ENCODE measurements at places on chromosomes 2 and 18.

DNA sequence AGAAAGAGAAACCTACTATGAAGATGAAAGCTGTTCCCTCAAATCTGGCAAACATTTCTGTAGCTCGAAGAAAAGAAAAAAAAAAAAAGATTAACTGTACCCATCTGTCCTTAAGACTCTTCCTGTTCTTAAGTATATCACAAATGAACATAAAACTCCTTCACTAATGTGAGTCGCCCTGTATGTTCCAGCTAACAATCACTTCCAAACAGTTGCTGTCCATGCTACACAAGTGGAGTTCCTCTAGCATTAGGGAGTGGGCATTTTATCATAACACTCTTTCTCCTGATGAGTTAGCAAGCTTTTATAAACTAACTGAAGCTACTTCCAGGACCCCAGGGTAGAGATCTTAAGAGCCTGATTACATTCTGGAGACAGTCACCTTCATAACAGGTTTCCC is 5.8 kb downstream of the CUL3 start:
- DNase-seq: no peak

DNA sequence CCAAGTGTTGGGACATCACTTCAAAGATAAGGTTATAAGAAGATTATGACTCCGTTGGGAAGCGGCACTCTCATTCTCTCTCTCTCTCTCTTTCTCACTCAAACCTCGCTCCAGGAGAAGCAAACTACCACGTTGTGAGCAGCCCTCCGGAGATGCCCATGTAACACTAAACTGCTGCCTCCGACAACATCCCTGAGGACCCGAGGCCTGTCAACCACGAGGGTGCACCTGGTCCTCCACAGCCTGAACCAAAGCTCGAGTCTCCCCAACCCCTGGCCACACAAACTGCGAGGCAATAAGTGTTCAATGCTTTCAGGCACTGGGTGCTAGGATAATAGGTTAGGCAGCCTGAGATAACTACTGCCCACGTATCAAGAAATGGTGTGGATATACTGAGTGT is 654.5 kb upstream of the ID2 start:
- no peak for DNase-seq

DNA sequence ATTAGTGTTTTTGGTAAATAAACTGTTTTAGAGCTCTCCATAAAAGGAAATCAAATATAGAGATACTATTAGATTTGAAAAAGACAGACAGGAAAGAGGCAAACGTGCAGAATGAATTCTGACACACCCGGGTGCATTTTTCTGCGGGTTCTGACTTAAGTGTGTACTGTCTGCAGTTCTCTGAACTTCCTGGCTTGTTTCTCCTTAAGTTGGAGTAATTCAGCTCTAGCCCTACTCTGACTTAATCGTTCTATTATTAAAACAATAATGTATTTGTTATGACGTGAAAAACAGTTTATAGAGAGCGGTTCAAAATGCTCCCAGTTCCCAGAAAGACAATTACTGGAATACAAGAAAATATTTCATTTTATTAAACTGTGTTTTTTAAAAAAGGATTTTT is 305.9 kb downstream of the ARHGAP15 start:
- no peak for DNase-seq

- no peak for DNase-seq
Measured at GRCh38 chr2:223929571-223930102, 15.5 kb downstream of the WDFY1 start.

DNA sequence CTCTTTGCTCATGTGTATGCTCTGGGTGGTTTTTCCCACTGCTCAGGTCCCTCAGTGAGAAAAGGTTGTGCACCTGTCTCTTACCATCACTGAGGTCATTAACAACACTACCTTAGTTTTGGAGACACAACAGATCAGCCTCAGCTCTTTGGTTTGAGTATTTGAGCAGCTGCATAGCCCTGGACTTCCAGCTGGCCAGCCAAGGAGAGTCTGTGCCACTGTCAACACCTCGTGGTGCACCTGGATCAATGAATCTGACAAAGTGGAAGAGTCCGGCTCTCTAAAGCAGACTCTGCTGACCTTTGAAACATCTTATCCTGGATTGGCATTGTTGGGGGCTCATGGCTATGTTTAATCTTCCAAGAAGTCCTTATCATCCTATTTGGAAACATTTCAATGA is 30.0 kb downstream of the SERPINB8 start:
- DNase-seq: no peak

- DNase-seq: peak; percentile 84
Measured at GRCh38 chr2:204871231-204871953, 326.1 kb downstream of the PARD3B start.

DNA sequence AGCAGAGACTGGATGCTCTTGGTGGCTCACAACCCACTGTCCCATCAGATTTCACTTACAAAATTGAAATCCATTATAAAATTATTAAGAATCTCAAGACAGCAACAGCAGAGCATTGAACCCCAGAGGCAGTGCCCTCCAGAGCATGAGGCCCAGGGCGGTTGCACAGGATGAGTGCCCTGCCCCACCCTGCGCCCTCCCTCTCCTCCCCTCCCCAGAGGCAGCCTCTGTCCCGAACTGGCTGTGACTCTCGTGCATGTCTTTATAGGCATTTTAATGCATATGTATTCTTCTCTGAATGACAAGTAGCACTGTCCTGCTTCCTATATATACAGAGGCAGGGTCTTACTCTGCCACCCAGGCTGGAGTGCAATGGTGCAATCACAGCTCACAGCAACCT is 10.4 kb downstream of the MFSD2B start:
- DNase-seq: no peak

DNA sequence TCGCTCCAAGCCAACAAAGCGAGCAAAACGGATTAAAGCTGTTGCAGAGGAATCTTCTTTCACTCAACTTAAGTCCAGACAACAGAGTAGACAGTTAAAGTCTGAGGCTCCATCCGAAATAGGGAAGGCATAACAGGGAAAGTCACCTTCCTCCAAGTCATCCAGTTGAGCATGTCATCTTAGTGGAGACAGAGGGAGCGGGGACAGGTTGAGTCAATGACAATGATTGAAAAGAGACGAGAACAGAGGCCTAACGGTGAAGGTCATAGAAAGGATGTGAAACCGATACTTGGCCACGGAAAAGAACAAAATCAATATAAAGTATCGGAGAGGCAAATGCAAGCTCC is 455 bp downstream of the C18orf32 start:
- peak; percentile 59 for DNase-seq

DNA sequence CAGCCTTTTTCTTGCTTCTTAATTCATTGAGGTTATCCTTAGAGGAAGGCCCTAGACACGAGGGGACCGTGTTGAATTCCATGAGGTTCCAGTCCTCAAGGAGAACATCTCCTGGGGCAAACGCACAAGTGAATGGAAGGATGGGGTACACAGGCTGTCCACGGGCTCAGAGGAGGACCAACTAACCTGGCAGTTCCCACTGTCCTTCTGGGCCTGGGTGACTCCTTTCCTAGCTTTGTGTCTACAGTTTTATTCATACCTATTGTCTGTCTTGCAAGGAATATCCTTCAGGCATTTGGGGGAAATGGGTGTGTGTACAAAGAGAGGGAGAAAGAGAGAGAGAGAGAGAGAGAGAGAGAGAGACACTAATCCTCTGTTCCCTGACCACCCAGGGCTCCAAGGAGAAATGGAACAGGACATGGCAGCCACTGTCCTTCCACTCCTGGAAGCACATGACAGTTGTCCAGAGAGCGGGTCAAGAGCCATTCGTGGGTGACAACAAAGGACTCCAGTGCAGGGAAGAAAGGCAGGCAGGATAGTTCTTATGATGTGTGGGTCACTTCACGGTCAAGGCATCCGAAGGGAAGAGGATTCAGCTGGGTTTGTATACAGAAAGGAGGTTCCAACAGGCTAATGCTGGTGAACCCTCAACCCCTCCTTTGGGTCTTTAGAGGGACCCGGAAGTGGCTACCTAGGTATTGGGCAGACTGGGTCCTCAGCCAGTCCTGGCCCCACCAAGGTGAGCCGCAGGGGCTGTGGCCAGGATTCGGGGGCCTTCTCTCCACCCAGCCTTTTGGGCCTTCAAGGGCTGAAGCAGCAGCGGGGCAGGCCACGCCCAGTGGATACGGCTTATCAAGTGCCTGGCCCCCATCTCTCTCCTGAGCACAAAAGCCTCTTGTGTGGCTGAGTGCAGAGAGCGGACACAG is 150.6 kb downstream of the MYCN start:
- no peak for DNase-seq

DNA sequence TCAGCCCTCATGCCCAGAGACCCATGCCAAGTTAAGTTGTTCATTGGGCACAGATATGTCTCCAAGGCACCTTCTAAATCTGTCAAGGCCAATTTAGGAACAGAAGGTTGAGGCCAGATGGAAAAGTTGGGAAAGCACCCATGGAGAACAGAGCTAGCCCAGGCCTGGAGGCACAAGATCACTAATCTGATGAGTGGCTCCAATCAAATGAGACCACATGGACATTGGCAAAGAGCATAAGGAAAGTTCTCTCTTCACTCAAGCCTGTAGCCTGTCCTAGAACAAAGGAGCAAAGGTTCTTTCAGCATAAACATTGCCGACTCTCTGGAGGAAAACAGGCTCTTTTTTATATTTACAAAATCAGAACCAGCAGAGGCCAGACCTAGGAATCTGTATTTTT is 154.8 kb downstream of the RNF152 start:
- DNase-seq: no peak

- DNase-seq: no peak
Measured at GRCh38 chr2:94923196-94923595, 52.0 kb downstream of the TEKT4 start.

GRCh38 chr18:55105873-55106272 is 146.6 kb upstream of the CCDC68 start:
- DNase-seq: no peak

GRCh38 chr2:73998933-73999332 is 14.2 kb downstream of the TET3 start:
- DNase-seq: no peak

DNA sequence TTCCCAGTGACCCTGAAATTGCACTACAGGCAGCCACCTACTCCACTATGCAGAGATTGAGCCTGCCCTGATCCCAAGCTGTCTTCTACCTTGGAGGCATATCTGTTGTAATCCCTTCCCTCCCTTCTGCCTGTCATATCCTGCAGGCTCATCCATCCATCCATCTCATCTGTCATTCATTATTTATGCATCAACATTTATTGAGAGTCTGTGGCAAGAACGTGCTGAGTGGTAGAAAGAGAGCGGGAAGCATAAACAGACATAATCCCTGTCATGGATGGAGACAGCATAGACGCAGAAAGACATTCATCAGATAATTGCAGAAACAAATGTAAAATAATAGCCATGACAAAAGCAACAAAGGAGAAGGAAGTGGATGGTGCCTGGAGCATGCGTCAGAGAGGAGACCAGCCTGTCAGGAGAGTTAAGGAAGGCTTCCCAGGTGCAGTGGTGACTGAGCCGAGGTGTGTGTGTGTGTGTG is 110.7 kb upstream of the STPG4 start:
- DNase-seq: no peak

DNA sequence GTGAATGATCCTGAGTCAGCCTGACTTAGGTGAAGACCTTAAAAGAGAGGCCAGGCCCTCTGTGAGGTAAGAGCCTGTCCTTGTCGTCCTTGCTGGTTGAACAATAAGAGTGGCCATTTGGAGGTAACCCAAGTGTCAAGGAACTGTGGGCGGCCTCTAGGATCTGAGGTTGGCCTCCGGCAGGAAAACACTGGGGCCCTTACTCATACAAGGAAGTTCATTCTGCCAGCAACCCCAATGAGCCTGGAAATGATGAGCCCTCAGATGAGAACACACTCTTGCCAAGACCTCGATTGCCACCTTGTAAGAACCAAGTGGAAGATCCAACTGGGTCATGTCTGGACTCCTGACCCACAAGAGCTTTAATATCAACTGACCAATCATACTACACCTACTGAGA is 95.5 kb upstream of the LRATD1 start:
- DNase-seq: no peak

GRCh38 chr2:11622611-11623010 is 47.4 kb downstream of the NTSR2 start:
- DNase-seq: no peak

DNA sequence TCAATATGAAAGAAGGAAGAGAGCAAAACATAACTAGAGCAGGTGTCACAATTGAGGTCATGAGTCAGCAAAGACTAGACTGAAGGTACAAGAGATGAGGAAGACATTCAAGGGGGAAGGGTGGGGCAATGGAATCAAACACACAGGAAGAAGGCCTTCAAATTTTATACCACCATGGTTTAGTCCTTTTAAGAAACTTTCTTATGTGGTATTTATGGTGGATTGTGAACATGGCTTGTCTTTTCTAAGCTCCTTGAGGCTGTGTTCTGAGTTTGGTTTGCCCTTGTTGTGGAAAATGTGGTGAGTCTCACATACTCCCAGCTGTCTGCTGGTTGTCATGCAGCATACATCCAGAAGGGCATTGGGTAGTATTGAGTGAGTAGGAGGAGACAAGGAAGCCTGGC is 62.1 kb downstream of the NABP1 start:
- no peak for DNase-seq

- no peak for DNase-seq
Measured at GRCh38 chr2:126660971-126661370, 5.0 kb downstream of the GYPC start.

- DNase-seq: no peak
Measured at GRCh38 chr2:134155134-134155533, 98.7 kb upstream of the MGAT5 start.

DNA sequence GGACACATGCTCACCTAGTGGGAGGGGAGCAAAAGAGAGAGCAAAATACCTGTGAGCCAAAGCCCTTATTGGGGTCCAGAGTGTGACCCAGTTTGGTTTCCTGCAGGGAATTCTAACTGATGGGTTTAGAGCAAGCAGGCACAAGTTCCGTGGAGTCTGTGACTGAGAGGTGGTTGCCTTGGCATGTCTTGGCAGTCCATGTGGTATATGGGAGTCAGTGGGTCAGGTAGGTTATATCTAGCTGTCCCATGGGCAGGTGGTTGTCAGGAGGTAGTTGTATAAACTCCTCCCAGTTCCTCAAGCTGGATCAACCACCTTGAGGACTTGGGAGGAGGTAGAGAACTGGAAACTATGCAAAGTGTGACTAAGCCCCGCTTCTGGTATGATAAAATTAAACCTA is 452.8 kb upstream of the VWC2L start:
- DNase-seq: no peak

DNA sequence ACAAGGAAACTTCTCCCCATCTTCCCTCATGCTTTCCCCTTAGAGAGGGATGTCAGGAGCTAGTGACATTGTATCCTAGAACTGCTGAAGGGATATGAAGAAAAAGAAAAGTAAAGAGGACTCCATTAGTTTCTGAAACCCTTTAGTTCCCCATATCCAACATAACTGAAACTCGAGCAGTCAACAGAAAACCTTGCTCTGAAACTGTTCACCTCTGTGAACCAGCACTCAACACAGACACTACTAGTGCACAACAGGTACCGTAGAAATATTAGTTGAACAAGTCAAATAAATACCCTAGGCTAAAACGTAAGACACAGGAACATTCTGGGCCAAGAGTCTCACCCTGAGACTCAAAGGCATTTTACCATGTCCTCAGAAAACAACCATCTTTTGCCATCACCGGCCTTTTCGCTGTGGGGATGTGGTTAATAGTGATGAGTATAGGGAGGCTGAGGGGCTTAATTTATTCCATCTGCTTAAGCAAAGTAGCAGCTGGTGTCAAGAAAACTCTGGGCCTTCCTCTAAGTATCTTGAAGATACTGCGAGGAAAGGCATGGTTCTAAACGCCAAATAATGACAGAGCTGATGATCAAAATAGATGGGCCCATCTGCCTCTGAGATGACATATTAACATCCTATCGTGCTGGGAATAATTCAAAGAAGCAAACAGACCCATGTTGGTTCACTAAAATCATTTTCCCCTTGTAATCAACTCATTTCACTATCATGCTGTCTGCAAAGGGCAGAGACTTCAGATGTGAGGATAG is 156.8 kb downstream of the STK39 start:
- no peak for DNase-seq

Measured in pons (tissue), 1 donor.